ENCODE measurements at places on chromosomes 7 and 10. TPM values are rescaled to one million over a fixed set of nuclear protein-coding genes. Genes with fewer than 3 reads are reported as not detected.

GRCh38 chr10:86691333-86692022, 23.2 kb downstream of the LDB3 start:
- no peak for DNase-seq

GRCh38 chr10:132521466-132522102, 16.0 kb upstream of the INPP5A start:
- no peak for DNase-seq

CHN2 gene
- polyA plus RNA-seq = not detected

- no peak for DNase-seq
These were observed 10.8 kb downstream of the KLF6 start for GRCh38 chr10:3774018-3774813.

- no peak for DNase-seq
These were observed 20.3 kb downstream of the BMS1 start for GRCh38 chr10:42802876-42803275.

CADPS2 gene
- polyA plus RNA-seq = 0.05 TPM

CCL24 gene
- not detected for polyA plus RNA-seq

CPN1 gene
- 0.29 TPM for polyA plus RNA-seq

DNA sequence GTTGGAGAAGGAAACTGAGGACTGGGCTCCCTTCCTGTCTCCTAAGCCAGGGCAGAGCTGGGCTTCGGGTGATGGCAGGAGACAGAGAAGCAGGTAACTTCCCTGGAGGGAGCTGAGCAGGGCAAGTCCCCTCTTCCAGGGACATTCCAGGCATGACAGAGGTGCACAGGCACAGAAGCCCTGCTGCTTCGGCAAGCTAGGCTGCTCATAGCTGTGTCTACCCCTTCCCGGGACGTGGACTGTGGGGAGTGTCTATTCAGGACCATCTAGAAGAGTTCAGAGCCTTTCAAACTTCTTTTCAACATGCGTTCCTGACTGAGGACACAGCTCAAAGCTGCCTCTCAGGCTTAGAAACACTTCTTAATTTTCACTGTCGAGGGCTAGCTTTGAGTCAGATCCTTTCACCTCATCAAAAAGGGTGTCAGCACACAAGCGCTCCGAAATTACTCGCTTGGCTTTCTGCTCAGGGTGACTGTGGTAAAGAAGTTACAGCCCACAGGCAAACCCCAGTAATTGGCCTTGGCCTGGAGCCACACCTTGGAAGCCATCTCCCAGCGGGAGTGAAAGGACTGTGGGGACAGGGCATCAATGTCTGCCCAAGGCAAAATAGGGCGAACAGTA, 63.7 kb upstream of the STEAP1B start:
- no peak for DNase-seq

- no peak for DNase-seq
These were observed 24.2 kb upstream of the AQP1 start for GRCh38 chr7:30887464-30887872.

- DNase-seq = no peak
These were observed 132.8 kb downstream of the SEMA3C start for GRCh38 chr7:80785961-80786536.

CALML5 gene
- not detected for polyA plus RNA-seq

DNA sequence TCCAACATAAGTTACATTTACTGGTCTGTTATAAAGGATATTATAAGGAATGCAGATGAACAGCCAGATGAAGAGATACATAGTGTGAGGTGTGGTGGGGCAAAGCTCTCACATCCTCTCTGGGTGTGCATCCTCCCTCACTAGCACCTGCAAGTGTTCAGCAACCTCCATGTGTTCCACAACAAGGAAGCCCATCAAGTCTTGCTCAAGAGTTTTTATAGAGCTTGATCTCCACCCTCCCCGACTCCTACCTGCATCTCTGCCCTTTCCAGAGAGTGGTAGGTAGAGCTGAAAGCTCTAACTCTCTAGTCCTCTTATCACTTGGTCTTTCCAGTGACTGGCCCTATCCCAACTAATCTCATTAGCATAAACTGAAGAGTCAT, 12.5 kb upstream of the GHITM start:
- no peak for DNase-seq

GRCh38 chr7:121082400-121083101, 94.0 kb downstream of the CPED1 start:
- DNase-seq = no peak

ENTPD1 gene
- polyA plus RNA-seq = 0.05 TPM

DNA sequence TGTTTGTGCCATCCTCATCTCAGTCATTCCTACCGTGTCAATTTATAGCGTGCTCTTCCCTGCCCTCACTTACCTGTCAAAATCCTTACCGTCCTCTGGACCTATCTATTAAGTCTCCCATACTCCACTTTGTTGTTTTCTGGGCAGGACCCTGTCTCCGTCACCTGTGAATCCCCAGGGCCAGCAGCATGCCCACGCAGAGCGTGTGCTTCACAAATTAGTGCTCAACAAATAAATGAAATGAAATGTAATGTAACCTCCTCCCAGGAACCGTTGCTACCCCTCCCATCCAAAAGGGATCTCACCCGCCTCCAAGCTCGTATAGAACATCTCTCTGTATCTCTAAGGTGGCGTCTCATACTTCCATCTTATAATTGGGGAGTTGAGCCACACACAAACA, 589.9 kb upstream of the MGMT start:
- DNase-seq = no peak
